AG10803 (cell line): ENCODE measurements at places on chromosomes 13 and 19.

DNA sequence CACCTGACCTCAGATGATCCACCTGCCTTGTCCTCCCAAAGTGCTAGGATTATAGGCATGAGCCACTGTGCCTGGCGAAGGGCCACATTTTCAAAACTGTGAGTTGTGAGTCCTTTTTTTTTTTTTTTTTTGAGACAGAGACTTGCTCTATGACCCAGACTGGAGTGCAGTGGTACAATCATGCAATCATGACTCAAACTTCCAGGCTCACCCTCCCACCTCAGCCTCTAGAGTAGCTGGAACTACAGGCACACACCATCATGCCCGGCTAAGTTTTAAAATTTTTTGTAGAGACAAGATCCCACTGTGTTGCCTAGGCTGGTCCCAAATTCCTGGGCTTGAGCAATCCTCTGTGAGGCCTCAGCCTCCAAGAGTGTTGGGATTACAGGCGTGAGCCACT, 3.8 kb upstream of the MYPOP start:
- DNase-seq = no peak

DNA sequence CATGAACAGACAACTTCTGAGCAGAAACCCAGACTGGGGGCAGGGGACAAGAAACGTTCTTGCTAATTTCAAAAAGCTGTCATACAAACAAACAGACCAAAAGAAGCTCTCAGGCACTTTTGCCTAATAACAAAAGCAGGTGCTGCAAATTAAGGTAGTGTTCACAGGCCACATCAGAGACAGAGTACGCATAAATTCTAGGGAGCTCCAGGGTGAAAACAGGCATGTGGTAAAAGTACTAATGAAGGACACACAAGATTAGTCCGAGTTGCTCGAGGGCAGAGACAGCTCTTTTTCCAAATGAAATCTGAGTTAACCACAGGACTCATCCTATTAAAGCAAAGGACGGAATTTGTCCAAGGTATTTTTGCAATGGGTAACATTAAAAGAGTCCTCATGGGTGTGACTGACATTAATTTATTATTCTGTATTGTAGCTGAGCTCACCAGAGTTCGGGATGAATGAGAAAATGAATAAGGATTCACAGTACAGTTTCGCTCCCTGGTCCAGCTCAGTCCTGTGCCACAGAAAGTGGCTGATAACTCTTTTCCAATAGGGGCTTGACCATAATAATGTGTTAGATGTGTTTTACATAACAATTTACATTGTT, 197.3 kb downstream of the LHFPL6 start:
- DNase-seq = no peak

- peak; percentile 98 for DNase-seq
Measured at GRCh38 chr19:13162724-13163608, 12.8 kb downstream of the IER2 start.

GRCh38 chr19:53112286-53112685, 9.1 kb upstream of the ZNF160 start:
- no peak for DNase-seq

GRCh38 chr13:99693852-99694611, 192.8 kb downstream of the TM9SF2 start:
- DNase-seq = no peak

- no peak for DNase-seq
Measured at GRCh38 chr13:42334329-42334706, 62.4 kb downstream of the AKAP11 start.

GRCh38 chr19:583968-584239, 5.8 kb upstream of the HCN2 start:
- DNase-seq = no peak

GRCh38 chr13:77701305-77701704, 3.8 kb downstream of the SLAIN1 start:
- DNase-seq = no peak

DNA sequence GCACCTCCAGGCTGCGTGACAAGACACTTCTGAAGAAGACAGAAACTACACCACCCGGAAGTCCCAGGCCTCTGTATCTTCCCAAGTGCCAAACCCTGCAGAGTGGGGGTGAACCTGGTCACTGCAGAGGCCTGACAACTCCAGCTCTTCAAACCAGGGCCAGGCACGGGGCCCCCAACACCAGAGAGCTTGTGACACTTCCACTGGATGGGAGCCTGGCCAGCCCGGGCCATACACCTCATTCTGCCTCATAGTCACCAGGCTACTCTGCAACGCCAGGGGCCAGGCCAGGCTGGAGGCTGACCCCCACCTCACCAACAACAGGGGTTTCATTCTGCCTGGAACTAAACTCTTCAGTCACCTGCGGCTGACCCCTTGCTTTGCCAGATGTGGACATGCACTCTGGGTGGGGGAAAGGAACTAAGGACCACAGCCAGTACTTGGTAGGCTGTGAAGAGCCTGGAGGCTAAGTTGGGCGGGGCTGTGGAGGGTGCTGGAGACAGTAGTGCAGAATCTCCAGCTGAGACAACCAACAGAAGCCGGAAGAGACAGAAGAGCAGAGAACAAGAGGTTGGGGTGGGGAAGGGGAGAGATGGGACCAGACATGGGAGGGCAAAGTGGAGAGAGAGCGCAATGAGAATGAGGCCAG, 23.0 kb downstream of the TUBA3C start:
- no peak for DNase-seq

GRCh38 chr13:50403311-50403710, 388.1 kb downstream of the KCNRG start:
- DNase-seq = no peak

GRCh38 chr13:76928456-76928855, 19.9 kb upstream of the ACOD1 start:
- DNase-seq = no peak

DNA sequence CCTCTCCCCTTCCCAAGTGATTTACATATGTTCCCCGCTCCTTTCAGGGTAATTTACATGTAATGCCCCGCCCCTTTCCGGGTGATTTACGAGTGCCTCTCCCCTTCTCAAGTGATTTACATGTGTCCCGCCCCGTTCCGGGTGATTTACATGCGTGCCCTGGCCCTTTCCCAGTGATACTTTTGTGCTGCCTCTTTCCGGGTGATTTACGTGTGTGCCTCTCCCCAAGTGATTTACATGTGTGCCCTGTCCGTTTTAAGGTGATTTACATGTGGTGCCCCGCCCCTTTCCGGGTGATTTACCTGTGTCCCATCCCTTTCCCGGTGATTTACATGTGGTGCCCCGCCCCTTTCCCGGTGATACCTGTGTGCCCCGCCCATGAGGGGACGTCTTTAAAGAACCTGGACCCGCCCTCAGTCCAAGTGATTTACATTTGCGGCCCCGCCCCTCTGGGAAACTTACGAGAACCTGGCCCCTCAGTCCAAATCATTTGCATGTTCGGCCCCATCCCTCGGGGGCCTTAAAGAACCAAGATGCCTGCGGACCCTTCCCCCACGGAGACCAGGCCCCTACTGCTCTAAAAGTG, 559 bp upstream of the LENG9 start:
- DNase-seq = peak; percentile 49

DNA sequence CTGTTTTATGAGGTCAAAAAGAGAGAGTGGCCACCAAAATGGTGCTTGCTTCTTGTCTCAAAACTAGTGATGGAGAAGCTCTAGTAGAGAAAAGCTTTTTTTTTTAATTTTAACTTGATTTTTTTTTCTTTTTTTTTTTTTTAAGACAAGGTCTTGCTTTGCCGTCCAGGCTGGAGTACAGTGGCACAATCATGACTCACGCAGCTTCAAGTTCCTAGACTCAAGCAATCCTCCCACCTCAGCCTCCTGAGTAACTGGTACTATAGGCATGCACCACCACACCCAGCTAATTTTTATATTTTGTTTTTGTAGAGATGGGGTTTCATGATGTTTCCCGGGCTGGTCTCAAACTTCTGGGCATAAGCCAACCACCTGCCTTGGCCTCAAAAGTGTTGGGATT, 279.0 kb downstream of the TBC1D4 start:
- DNase-seq = no peak

- no peak for DNase-seq
Measured at GRCh38 chr19:33713194-33713593, 83.5 kb upstream of the KCTD15 start.

DNA sequence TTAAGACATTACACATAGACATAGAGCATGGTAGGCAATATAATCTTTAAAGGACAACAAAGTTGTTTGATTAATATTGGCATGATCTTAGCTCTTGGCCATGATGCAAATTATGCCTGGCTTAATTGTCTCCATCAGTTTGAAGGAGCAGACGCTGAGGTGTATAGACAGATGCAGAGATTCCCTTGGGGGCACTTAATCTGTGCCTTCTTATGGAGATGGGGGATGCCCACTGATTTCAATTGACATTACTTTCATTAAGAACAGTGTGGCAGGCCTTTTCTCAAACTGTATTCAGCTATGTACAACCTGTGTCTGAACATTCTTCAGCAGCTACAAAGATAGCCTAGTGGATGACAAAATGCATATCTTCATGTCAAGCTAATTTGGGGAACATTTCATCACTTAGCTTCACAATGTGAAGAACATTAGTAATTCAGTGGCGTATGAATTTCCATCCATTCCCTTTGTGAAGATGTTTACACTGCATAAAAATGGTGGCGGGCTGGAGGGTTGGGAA, 85.3 kb upstream of the MYCBP2 start:
- DNase-seq = no peak

DNA sequence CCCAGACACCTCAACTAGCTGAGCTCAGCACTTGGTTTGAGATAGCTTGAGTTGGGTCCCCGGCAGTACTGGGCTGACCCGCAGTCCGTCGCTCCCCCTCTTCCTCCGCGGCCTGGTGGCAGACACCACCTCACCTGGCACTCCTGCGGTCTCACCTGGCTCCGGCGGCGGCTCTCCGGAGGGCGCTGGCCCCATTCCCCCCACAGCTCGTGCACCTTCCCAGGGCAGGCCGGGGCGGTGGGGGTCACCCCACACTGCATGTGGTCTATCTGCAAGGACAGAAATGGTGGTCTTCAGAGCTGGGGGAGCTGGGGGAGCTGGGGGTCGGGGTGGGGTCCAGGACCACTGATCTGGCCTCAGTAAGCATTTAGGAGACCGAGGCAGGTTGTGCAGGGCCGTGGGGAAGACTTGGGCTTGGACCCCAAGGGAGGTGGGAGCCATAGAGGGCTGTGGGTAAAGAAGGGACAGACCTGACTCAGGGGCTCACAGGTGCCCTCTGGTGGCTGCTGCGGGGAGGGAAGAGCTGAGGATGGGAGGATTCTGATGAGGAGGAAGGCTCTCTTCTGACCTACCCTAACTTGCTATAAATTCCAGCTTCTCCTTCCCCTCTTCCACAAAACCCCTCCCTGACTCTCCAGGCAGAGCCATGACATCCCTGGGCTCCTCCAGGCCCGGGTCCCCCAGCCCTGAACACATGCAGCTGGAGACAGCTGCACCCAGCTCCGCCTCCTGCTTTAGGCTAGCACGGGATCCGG, 6.7 kb upstream of the PLIN4 start:
- peak; percentile 21 for DNase-seq

GRCh38 chr19:4878491-4878968, 11.1 kb upstream of the PLIN3 start:
- no peak for DNase-seq

GRCh38 chr13:43785261-43785649, 1.5 kb downstream of the ENOX1 start:
- no peak for DNase-seq

DNA sequence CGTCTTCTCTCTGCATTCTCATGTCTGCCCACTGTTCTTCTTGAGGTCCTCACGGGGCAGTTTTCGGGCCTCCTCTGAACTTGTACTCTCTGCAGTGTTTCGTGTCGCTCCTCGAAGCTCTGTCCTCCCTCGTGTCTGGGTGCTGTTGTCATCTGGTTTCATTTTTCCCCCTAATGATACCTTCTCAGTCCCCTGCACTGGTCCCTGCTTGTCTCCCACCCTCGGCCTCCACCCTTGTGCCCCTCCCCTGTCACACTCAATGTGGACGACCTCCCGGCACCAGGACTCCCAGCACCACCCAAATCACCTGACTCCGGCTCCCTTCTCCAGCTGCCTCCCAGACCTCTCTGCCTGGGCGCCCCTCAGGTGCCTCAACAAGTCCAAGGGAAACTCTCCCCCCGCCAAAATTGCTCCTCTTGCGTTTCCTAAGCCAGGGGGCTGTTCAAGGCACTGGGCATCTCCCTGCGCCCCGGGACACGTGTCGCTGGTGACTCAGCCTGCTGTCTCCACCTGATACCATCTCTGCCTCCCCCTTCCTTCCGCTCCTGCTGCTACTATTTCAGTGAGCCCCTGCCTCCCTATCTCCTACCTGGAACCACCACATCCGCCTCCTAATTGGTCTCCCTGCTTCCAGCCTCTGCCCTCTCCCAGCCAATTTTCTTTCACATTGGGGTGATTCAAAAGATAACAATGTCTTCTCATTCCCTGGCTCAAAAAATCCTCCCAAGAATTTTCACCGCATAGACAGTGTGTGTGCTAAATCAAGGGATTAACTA, 49.5 kb downstream of the RFX2 start:
- DNase-seq = peak; percentile 88

DNA sequence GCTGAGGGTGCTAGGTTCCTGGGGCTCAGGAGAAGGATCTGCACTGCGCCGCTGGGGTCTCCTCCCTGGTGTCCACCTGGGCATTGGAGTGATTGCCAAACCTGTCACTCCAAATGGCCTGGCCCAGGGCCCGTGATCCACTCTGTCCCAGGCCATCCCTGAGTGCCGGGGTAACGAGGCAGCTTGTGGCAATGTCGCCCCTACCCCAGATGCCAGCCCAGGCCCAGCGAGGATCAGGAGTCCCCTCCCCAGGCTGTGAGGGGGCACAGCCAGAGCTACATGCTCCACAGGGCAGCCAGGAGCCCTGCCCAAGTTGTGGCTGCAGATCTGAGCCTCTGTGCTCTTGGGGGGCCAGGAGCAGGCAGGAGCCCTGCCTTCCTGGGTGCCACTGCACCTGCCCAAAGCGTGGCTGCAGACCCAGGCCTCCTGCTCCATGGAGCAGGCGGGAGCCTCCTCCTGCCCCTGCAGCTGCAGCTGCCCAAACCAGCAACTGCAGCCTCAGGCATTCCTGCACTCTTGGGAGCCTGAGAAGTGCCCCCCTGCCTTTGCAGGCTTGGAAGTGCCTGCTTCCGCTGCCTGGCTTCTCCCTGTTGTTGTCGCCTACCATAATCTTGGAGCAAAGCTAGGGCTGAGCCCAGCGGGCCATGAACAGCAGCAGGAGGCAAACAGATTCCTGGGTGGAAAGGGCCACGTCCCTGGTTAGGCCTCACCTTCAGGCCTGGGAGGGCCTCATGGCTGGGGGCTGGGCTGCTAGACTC, 4.6 kb downstream of the IGFL4 start:
- no peak for DNase-seq

- DNase-seq = no peak
Measured at GRCh38 chr13:44268980-44269379, 104.6 kb upstream of the SERP2 start.

GRCh38 chr13:94646904-94647303, 45.2 kb downstream of the GPR180 start:
- DNase-seq = no peak

GRCh38 chr13:37369616-37370015, 229.0 kb downstream of the POSTN start:
- no peak for DNase-seq

GRCh38 chr19:51706885-51707284, 13.8 kb downstream of the SPACA6 start:
- DNase-seq = no peak
